Epithelial cell of esophagus (primary cell): ENCODE measurements at places on chromosomes 6 and 20.

DNA sequence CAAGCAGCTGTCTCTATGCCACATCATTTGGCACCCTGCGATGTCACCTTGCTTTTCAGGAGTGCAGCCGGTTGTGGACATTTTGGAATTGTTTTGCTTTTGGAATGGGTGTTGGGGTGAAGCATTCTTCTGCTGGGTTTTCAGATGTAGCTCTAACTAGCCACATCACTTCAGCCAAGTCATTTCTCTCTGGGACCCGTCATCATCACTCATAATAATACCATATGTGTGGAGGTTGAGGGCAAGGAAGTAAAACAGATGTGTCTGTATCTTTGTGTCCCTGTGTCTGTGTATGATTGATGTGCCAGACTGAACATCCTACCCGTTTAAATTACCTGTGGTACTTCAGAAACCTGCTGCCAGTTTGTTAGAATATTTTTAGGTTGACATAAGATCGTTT, 49.5 kb upstream of the TULP4 start:
- no peak for DNase-seq

- DNase-seq = no peak
Measured at GRCh38 chr6:132131351-132131750, 180.2 kb upstream of the CCN2 start.

GRCh38 chr20:59802018-59802417, 131.4 kb downstream of the SYCP2 start:
- DNase-seq = no peak

GRCh38 chr6:3194535-3195419, 32.7 kb downstream of the TUBB2B start:
- DNase-seq = no peak

DNA sequence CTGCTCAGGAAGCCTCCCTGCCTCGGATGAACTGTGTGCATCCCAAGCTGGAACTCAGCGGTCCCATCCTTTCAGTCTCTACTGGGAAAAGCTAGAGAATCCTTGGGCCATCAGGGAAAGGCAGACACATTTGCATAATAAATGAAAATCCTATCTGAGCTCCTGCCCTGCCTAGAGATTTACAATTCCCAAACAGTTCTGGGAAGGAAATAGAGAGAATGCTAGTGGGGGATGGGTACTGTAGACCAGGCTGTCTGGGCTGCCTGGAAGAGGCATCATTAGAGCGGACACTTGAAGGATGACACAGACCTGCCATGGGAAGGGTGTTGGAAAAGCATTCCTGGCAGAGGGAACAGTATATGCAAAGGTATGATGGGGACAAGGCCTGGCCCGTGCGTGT, 44.3 kb downstream of the TFAP2C start:
- DNase-seq = no peak
